CD4-positive, alpha-beta T cell (primary cell): ENCODE measurements at places on chromosomes 3 and 15. TPM values are rescaled to one million over a fixed set of nuclear protein-coding genes. Genes with fewer than 3 reads are reported as not detected.

DNA sequence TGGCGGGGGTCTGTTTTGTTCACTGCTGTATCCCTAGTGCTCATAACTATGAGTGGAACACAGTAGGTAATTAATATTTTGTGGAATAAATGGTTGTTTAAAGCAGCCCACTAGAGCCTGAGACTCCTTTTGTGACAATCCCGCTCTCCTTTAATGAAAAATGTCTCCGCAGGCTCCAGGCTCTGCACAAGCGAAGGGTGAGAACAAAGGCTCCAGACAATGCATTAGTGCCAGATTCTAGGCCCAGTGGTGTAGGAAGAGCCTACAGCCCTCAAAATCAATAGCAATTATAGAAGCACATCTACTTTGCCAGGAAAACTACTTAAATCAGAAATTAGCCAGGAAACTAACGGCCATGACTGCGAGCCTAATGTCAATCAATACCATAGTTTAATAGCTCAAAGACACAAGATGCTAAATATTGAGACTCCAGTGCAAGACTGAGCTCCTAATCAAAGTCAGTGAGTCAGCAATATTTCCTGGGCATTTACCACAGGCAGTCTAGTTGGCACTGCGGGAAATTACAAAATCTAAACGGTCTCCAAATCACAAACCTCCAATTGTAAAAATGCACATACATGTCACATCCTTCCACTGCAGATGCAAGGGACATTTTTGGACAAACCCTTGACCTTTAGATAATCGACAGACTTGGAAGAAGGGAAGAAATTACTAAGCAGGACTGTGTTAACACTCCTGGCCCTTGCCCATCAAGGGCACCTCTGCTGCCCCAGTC is 2.3 kb downstream of the ANXA2 start:
- H3K36me3 ChIP-seq: peaks cover 13% of the 10 kb centered on the region
- H3K27me3 ChIP-seq: no peaks in the 10 kb centered on the region
- peaks cover 72% of the 10 kb centered on the region for H3K4me1 ChIP-seq
- H3K4me3 ChIP-seq: no peak overlapping the region

- peaks cover 4% of the 10 kb centered on the region for H3K27me3 ChIP-seq
- no peak for DNase-seq
Measured at GRCh38 chr15:98286831-98287230, 326.3 kb downstream of the ARRDC4 start.

NOP10 gene
- 44.8 TPM for total RNA-seq

DNA sequence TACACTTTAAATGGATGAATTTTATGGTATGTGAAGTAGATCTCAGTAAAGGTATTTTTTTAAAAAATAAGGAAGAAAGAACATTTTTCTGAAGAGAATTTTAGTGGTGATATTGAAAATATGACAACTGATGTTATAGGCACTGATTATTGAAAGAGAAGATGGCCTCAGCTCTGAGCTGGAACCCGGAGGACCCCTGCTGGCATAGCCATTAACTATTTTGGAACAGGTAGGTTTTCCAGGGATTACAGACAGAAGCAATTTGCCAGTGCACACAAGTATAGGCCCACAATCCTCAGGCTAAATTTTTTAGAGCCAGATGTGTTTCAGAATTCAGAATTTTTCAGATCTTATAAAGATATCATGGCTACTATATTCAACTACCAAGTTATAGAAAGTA is 315.9 kb upstream of the GPR149 start:
- H3K27ac ChIP-seq: no peak overlapping the region
- DNase-seq: no peak
- H3K4me1 ChIP-seq: no peaks in the 10 kb centered on the region
- no peaks in the 10 kb centered on the region for H3K27me3 ChIP-seq
- no peak overlapping the region for H3K4me3 ChIP-seq
- no peaks in the 10 kb centered on the region for H3K36me3 ChIP-seq

TWF2 gene
- 17.4 TPM for total RNA-seq

DNA sequence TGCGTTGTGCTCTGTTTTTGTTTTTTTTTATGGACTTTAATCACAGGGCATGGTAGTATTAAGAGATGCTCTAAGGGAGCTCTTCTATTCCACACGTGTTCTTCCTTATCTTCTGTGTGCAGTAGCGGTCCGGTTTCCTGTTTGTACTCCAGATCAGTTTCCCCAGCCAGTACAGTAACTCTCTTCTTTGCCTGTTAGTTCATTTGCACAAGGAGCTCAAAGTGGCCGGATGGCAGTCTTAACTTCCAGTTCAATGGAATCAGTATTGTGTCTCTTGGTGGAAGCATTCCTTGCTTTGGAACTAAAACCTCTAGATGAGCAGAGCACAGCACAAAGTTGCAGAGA is 122.0 kb downstream of the KLF13 start:
- no peaks in the 10 kb centered on the region for H3K36me3 ChIP-seq
- no peak overlapping the region for H3K4me3 ChIP-seq
- no peak for DNase-seq
- H3K27ac ChIP-seq: no peak overlapping the region
- H3K4me1 ChIP-seq: peaks cover 14% of the 10 kb centered on the region

- peaks cover 8% of the 10 kb centered on the region for H3K4me1 ChIP-seq
- peaks cover 4% of the 10 kb centered on the region for H3K27me3 ChIP-seq
- H3K27ac ChIP-seq: no peak overlapping the region
Measured at GRCh38 chr15:81166636-81167305, 29.9 kb upstream of the IL16 start.

SCN5A gene
- 0.11 TPM for total RNA-seq

UPK1B gene
- total RNA-seq: not detected

SGO1 gene
- not detected for total RNA-seq

DNA sequence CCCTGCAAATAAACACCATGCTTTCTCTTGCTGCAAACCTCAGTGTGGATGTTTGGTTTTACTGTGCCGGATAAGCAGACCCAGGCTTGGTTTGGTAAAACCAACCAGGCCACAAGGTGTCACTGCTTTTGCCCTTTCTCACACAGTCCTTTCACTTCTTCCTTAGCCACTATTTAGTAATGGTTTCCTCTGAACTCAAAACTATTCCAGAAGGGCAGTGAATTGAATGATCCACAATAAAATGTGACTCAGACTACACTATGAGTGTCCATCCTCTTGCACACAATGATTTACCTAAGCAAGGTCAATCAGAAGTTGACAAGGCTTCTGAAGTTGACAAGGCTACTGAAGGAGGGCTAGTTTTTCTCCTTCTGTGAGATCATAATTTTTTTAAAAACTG is 552.4 kb upstream of the CCDC54 start:
- H3K4me1 ChIP-seq: no peaks in the 10 kb centered on the region
- no peak for DNase-seq
- no peaks in the 10 kb centered on the region for H3K36me3 ChIP-seq
- no peak overlapping the region for H3K27ac ChIP-seq

- peaks cover 53% of the 10 kb centered on the region for H3K4me1 ChIP-seq
- H3K27ac ChIP-seq: no peak overlapping the region
- H3K36me3 ChIP-seq: peaks cover 92% of the 10 kb centered on the region
- no peak for DNase-seq
Measured at GRCh38 chr3:50254577-50255250, 14.2 kb upstream of the SEMA3B start.

GRCh38 chr3:192262001-192262400 is 465.3 kb downstream of the FGF12 start:
- no peak overlapping the region for H3K4me3 ChIP-seq
- no peaks in the 10 kb centered on the region for H3K4me1 ChIP-seq
- no peak for DNase-seq
- H3K27me3 ChIP-seq: no peaks in the 10 kb centered on the region

SLC22A14 gene
- not detected for total RNA-seq

ADAMTS9 gene
- total RNA-seq: not detected

DNA sequence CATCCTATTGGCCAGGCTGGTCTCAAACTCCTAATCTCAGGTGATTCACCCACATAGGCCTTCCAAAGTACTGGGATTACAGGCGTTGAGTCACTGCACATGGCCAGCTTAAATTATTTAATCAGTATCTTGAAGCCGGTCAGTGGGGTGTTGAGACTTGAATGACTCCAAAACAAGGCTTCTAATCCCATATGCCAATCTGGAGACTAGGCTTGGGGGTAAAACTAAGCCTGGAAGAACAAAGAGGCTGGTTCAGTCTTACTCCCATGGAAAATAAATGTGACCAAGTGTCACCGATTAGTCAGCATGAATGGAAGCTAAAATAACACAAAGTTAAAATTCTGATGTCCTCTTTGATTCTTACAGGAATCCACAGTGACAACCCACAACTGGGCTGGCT is 509.1 kb downstream of the FOXP1 start:
- no peak for DNase-seq
- no peaks in the 10 kb centered on the region for H3K27me3 ChIP-seq
- H3K27ac ChIP-seq: no peak overlapping the region
- peaks cover 13% of the 10 kb centered on the region for H3K36me3 ChIP-seq

- no peaks in the 10 kb centered on the region for H3K27me3 ChIP-seq
- no peaks in the 10 kb centered on the region for H3K36me3 ChIP-seq
- H3K4me1 ChIP-seq: no peaks in the 10 kb centered on the region
- no peak for DNase-seq
- H3K27ac ChIP-seq: no peak overlapping the region
Measured at GRCh38 chr3:15812183-15812582, 14.4 kb upstream of the ANKRD28 start.

DNA sequence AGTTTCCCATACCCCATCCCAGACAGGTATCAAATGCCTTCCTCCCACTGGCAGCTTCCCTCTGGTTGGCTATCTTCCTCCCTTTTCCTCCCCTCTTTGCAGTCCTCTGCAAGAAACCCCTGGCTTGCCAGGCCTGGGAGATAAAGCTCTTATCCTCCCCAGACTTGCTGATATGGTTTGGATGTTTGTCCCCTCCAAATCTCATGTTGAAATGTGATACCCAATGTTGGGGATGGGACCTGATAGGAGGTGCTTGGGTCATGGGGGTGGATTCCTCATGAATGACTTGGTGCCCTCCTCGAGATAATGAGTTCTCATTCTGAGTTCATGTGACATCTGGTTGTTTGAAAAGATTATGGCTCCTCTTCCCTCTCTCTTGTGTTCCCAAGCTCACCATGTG is 32.2 kb upstream of the SNRK start:
- no peak overlapping the region for H3K27ac ChIP-seq
- no peak for DNase-seq
- H3K36me3 ChIP-seq: no peaks in the 10 kb centered on the region
- H3K4me3 ChIP-seq: no peak overlapping the region
- peaks cover 25% of the 10 kb centered on the region for H3K4me1 ChIP-seq
- no peaks in the 10 kb centered on the region for H3K27me3 ChIP-seq

MEGF11 gene
- total RNA-seq: not detected

HOMER2 gene
- 0.85 TPM for total RNA-seq

CAMK2N2 gene
- total RNA-seq: not detected

GRCh38 chr15:72515591-72516389 is 41.7 kb downstream of the ARIH1 start:
- no peaks in the 10 kb centered on the region for H3K27me3 ChIP-seq
- peaks cover 25% of the 10 kb centered on the region for H3K4me1 ChIP-seq
- no peak for DNase-seq
- no peak overlapping the region for H3K27ac ChIP-seq

DNA sequence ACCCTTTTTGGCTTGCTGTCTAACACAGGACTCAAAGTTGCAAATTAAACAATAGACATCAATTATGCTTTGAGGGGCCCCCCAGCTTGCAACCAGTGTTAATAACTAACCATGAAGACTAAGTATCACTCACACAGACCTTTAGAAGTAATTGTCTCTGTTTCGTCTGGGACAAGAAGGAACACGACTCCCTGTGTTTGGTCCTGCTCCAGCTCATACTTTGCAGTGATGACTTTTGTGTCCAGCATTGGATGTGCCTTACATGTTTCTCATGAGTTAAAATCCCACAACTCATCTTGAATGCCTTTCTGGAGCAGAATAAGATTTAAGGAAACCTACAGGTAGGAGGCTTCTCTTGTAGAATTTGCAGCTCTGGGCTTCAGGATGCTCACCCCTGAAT is 53.1 kb downstream of the GMNC start:
- no peak for DNase-seq
- no peak overlapping the region for H3K4me3 ChIP-seq
- no peaks in the 10 kb centered on the region for H3K36me3 ChIP-seq
- H3K27ac ChIP-seq: no peak overlapping the region

DNA sequence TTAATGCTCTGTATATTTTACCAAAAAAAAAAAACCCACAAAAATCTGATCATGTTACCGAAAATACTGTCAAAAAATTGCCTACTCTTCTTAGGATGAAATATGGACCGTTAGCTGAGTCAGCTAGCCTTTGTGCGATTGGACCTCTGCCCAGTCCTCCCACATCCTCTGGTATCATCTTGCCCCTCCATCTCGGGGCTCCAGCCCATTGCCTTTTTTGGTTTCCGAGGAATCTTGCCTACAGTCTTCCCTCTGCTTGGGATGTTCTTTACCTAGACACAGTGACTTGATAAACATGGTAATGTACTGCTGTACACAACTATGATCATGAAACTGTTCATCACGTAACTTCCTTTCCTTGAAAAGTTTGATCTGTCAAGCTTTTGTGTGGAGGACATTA is 371.4 kb downstream of the SV2B start:
- no peaks in the 10 kb centered on the region for H3K36me3 ChIP-seq
- DNase-seq: no peak
- H3K4me3 ChIP-seq: no peak overlapping the region
- H3K27me3 ChIP-seq: no peaks in the 10 kb centered on the region
- H3K4me1 ChIP-seq: peaks cover 43% of the 10 kb centered on the region
- H3K27ac ChIP-seq: no peak overlapping the region

- no peak overlapping the region for H3K4me3 ChIP-seq
- no peaks in the 10 kb centered on the region for H3K36me3 ChIP-seq
- peaks cover 11% of the 10 kb centered on the region for H3K4me1 ChIP-seq
- H3K27me3 ChIP-seq: peaks cover 28% of the 10 kb centered on the region
Measured at GRCh38 chr3:12004741-12005513, 739 bp downstream of the SYN2 start.

LEKR1 gene
- 1.0 TPM for total RNA-seq

PPM1L gene
- 3.0 TPM for total RNA-seq

- DNase-seq: no peak
- no peaks in the 10 kb centered on the region for H3K36me3 ChIP-seq
- peaks cover 2% of the 10 kb centered on the region for H3K4me1 ChIP-seq
- no peak overlapping the region for H3K27ac ChIP-seq
Measured at GRCh38 chr3:128457937-128458336, 8.8 kb downstream of the DNAJB8 start.

DLL4 gene
- 0.11 TPM for total RNA-seq

TICRR gene
- 0.05 TPM for total RNA-seq

DNA sequence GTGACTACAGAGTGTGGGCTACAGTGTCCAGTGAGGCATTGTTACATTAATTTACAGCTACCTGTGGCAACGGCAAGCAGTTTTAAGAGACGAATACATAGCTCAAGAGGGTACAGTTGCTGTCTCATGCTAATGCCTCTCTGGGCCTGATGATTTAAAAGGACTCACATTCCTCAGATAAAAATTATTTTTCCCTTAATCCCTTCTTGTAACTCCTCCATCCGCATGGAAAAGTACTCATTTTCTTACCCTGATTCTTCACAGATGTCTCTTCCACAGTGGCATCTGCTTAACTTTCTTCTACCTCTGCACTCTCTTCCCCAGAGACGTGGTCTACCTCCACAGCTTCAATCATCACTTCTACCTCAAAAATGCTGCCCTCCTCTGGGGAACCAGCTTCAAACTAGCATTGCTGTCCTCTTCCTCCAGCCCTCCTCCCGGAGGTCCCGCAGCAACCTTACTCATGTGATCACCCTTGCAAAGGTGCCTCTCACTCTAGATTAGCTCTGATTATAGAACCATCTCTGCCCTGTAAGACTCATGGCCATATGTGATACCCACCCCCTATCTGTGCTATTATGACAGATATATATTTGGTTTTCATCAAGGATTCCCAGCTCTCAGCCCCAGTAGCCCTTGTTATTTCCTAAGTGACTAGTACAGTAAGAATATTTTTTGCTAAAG is 21.4 kb upstream of the ABHD17C start:
- H3K36me3 ChIP-seq: no peaks in the 10 kb centered on the region
- no peaks in the 10 kb centered on the region for H3K4me1 ChIP-seq
- no peak overlapping the region for H3K4me3 ChIP-seq
- H3K27ac ChIP-seq: no peak overlapping the region
- H3K27me3 ChIP-seq: no peaks in the 10 kb centered on the region

NMNAT3 gene
- total RNA-seq: 1.5 TPM
